Fibroblast of mammary gland (primary cell): ENCODE measurements at places on chromosomes 6 and 20.

DNA sequence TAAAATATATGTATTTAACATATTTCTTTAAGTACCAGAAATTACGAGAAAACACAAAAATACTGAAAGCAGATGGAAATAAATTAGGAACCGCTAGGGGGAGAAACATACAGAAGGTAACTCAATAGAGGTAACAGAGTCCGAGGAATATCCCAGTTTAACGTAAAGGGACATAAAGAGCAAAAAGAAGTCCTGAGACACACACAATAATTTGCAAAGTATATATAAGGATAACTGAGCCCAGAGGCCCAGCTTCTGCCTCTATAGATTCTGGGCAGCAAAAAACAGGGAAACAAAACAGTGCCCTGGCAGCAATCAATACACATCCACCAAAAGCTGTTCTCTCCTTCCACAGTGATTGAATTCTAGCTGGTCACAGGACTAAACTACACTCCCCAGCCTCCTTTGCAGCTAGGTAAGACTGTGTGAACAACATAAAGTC is 15.1 kb downstream of the TBC1D32 start:
- peak; percentile 21 for DNase-seq

DNA sequence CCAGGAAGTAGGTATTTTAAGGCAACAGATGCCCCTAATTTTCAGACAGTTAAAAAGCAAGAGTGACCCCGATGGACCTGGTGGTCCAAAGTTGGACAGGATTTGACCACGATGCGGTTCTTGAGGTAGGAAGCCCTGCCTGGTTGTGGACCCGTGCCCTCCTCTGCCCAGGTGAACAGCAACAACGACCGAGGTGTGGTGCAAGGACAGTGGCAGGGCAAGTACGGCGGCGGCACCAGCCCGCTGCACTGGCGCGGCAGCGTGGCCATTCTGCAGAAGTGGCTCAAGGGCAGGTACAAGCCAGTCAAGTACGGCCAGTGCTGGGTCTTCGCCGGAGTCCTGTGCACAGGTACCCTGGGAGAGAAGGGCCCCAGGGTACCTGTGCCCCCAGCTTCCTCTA is 18.7 kb downstream of the TGM6 start:
- DNase-seq, result no peak

DNA sequence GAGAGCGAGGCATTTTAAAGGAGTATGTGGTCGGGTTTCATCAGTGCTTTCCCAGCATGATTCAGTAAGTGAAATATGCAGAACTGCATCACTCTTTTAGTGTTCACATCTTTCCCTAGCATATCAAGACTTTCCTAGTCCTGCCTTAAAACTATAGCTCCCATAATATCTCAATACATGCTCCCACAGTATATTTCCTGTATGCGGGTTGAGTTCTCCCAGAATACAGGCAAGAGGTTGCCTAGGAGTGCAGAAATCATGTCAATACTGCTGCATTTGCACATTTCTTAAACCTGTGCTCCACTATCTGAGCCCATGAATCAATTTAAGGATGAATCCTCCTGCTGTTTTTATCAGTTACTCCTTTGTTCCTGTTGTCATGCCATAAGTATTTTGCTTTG is 386.6 kb upstream of the SLC35B3 start:
- no peak for DNase-seq

DNA sequence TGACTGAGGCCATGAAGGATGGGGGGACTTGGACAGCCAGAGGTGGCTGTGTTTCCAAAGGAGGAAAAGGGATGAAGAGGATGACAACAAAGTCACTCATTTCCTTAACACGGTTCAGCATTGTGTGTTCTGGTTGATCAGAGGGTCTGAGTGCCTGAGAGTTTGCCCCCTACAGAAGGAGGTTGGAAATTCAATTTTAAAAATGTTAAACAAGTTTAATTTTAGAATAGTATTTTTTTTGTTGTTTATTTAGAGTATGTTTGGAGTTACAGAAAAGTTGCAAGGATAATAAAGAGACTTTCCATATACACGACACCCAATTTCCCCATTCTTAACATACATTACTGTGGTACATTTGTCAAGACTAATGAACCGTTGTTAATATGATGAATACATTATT is 10.3 kb upstream of the VAPB start:
- no peak for DNase-seq

DNA sequence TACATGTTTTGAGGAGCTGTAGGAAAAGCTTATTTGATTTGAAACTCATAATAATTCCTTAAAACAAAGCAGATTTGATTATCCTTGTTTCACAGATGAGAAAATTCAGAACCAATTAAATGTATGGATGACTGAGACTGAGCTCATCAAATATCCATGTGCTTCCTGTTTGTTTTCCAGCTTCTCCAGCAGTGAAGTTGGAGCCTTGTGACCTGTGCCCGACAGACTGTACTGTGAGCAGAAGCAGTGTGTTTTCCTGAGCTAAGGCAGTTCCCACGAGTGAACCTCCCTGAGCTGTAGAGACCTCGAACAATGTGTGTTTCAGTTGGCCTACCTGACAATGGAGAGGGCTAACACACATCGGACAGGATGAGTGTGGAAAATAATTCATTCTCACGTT is 599.5 kb upstream of the NRSN1 start:
- peak; percentile 69 for DNase-seq

- no peak for DNase-seq
These were observed 43.7 kb downstream of the ADNP start for GRCh38 chr20:50887576-50887975.

GRCh38 chr20:10201321-10201870 is 17.2 kb upstream of the SNAP25 start:
- peak; percentile 50 for DNase-seq

GRCh38 chr20:63273635-63274380 is 1.2 kb downstream of the ARFGAP1 start:
- peak; percentile 91 for DNase-seq

GRCh38 chr6:170444811-170445211 is 108.3 kb downstream of the PSMB1 start:
- DNase-seq, result no peak

DNA sequence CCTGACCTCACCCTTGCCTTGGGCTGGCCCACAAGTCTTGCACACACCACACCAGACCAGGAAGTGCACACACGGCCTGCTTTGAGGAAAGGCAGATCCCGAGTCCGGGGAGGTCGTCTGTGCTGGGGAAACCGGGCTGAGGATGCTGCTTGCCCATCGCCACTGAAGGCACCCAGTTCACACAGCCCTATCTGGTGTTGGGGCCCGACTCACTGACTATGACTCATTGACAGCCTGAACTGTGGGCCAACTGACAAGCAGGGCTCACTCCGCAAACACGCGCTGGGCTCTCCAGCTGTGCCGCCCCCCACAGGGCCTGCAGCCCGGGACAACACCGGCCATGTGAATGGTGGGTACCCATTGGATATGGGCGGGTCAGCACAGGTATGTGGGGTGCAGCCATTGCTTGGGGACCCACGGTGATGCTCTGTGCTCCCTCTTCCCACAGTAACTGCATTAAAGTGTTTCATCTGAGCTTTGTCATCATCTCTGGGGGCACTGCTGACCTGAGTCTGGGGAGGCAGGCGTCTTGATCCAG is 1.6 kb downstream of the SAMD10 start:
- peak; percentile 77 for DNase-seq

DNA sequence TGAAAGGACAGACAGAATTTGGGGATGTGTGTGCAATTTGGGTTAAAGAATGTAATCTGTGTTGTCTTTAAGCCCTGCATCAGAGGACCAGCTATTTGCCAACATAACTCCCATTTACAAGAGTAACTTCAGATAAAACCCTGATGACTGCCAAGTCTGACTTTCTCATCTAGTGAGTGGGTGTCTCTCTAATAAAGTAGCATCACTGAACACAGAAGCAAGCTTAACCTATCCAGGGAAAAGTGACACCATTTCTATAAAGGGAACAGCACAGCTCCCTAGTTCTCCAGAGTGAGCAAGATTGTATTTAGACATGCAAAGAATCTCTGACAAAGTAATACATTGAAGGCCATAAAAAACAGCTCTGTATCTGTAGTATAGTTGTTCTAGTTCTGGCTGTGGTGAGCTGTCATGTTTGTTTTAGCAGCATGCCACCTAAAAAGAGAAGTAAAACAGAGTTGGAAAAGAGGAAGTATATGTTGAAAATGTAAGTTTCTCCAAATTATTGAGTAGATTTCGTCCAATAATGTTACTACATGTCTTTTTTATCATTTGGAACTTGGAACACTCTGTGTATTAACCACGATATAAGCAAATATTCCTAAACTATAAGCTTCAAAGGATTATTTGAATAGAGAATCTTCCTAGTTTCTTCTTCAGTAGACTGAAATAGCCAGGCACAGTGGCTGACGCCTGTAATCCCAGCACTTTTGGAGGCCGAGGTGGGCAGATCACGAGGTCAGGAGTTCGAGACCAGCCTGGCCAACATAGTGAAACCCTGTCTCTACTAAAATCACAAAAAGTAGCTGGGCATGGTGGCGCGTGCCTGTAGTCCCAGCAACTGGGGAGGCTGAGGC is 8.8 kb upstream of the PIM1 start:
- DNase-seq, result peak; percentile 77

DNA sequence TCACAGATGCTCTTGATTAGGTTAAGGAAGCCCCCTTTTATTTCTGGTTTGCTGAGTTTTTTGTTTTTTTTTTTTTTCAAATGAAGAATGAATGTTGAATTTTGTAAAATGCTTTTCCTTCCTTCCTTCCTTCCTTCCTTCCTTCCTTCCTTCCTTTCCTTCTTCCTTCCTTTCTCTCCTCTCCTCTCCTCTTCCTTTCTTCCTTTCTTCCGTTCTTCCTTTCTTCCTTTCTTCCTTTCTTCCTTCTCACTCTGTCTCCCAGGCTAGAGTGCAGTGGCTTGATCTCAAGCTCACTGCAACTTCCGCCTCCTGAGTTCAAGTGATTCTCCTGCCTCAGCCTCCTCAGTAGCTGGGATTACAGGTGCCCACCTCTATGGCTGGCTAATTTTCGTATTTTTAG is 158.2 kb downstream of the ZFAND3 start:
- DNase-seq, result no peak

DNA sequence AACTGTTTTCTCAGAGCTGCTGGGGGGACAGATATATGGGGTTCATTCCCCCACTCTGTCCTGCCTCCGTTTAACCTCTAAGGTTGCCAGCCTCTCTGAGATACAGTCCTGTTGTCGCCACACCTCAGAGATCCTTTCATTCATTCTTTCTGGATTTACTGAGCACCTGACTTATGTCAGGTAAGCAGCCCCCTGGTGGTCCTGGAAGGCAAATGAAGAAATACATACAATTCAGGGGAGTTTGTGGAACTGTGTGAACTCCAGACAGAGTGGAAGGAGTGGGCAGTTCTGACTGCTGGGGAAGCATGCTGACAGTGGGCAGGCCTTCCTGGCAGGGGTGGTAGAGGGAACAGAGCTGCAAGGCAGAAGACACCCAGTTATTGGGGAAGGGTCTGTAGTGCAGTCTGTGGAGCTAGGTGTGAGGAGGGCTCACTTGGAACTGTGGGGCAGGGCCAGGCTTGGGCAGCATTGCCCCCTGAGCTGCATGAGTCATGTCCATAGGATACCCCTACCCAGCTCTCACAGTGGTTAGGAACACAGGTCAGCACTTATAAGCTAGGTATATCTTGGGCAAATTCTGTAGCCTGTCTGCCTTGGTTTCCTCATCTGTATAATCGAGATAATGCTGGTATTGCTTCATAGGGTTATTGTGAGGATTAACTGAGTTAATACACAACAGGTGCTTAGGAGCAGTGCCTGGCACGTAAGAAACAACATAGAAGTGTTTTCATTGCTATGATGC is 12.8 kb upstream of the SGK2 start:
- no peak for DNase-seq

GRCh38 chr6:30954631-30955366 is 14.0 kb downstream of the MUCL3 start:
- DNase-seq, result no peak

DNA sequence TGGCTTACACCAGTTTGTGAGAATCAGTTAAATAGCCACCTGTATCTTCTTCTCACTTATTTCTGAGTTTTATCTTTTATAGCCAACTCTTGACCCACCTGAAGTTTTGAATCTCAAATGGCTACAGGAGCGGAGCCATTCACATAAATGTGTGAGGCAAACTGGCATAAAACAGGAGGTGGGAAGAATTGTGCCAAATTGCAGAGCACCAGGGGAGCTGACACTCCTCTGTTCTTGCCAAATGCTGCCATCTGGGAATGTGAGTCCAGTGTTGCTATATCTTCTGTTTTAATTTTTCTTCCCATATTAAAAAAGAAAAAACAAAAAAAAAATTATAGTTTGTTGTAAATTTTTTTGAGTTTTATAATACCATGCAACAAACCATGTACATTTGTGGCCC is 17.0 kb upstream of the RNF146 start:
- no peak for DNase-seq

DNA sequence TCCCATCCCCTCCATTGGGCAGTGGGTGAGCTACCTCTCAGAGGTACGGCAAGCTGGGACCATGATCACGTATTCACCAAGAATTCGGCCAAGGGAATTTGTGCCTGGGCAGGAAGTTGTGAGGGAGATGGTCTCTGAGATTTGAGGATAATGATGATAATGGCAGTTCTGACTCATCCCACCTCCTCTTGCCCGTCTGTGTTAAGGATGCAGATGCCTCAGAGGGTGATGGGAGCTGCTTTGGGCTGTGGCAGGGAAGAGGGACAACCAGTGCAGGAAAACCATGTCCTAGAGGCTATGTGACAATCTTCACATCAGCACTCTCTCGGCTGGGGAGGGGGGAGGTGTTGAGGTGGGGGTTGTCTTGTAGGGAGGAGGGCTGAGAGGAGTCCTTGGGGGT is 4.3 kb downstream of the TGM6 start:
- DNase-seq, result no peak
